Body of pancreas (tissue), 4 donors: ENCODE measurements at places on chromosomes 2 and 18.

- no peak for DNase-seq
These were observed 60.5 kb downstream of the KLHL29 start for GRCh38 chr2:23445450-23445868.

GRCh38 chr18:79988071-79988450 lies 302 bp downstream of the TXNL4A start:
- peak; percentile 69 for DNase-seq

DNA sequence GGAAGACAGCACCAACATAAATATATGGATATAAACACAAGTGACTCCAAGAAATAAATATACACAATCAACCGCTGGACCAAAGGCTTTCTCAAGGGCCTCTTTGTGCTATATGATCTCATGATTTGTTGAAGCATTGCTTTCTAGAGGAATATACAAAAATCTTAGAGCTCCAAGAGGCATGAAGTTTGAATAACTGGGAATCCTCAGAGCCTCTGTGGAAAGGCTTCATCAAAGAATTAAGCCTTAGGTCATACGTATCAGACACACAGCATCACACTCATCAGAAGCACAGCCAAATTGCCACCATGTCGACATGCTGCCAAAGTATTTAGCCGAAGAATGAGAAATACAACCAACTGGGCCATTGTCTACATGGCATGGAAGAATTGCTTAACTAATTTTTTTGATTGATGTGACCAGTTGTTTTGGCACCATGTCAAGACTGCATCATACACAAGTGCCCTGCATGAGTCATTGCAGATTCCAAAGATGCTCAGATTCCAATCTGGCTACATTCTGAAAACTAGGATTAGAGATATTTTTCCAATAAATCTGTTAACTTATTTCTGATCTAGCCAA lies 860.6 kb upstream of the ZEB2 start:
- no peak for DNase-seq

GRCh38 chr2:217398860-217399259 lies 539.0 kb upstream of the TNP1 start:
- no peak for DNase-seq

- no peak for DNase-seq
These were observed 524.7 kb upstream of the CNTNAP5 start for GRCh38 chr2:123500346-123500745.

GRCh38 chr2:143786026-143786765 lies 657.0 kb downstream of the ARHGAP15 start:
- no peak for DNase-seq

GRCh38 chr18:40754477-40754876 lies 1200.6 kb upstream of the PIK3C3 start:
- no peak for DNase-seq

- no peak for DNase-seq
These were observed 78.0 kb upstream of the MGAT5 start for GRCh38 chr2:134175834-134176233.

- no peak for DNase-seq
These were observed 86.6 kb downstream of the ACOXL start for GRCh38 chr2:110818767-110819481.

- no peak for DNase-seq
These were observed 8.4 kb upstream of the C2orf72 start for GRCh38 chr2:231028889-231029288.

DNA sequence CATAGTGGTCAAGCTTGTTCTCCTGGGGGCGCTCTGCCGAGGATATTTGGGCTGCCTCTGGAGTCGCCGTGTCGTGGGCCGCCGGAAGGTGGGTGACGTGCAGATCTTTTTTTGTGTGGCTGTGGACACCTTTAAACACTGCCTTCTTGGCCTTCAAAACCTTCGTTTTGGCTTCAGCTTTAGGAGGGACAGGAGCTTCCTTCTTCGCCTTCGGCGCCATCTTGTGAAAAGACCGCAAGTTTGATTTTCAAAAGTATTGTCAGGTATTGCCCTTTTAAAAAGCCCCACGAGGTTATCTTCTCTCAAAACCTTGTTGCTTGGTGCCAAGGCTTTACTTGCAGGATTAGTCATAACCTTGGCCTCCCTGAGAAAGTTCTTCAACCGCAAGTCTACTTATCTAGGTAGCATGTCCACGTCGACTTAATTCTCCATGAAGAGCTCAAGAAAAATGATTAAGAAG lies 20.8 kb downstream of the LAMA3 start:
- no peak for DNase-seq

GRCh38 chr2:202072226-202072625 lies 829 bp upstream of the KIAA2012 start:
- DNase-seq: no peak

GRCh38 chr2:187310701-187311100 lies 137.4 kb downstream of the CALCRL start:
- DNase-seq: no peak

GRCh38 chr18:3037423-3037915 lies 24.5 kb upstream of the LPIN2 start:
- peak; percentile 39 for DNase-seq

DNA sequence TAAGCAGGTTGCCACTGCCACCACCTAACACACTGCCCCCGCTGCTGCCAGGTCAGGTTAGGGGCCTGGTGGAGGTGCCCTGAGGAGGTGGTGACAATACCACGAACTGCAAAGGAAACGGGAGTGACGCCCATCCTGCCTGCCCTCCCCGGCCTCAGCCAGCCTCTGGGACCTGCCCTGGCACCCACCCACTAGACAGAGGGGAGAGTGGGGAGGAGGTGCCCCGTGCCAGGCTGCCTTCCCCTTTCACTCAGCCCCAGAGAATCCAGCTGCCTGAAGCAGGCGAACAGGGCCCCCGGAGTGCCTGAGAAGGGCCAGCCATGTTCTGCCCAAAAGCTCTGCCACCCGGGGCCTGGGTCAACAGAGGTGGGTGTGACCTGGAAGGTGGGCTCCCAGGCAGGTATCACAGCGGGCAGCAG lies 44.5 kb upstream of the FOSL2 start:
- no peak for DNase-seq

GRCh38 chr2:62698653-62699052 lies 6.9 kb upstream of the EHBP1 start:
- no peak for DNase-seq

- DNase-seq: no peak
These were observed 19.0 kb downstream of the FAM161A start for GRCh38 chr2:61834893-61835292.

GRCh38 chr18:73409242-73409641 lies 541.5 kb upstream of the NETO1 start:
- no peak for DNase-seq

DNA sequence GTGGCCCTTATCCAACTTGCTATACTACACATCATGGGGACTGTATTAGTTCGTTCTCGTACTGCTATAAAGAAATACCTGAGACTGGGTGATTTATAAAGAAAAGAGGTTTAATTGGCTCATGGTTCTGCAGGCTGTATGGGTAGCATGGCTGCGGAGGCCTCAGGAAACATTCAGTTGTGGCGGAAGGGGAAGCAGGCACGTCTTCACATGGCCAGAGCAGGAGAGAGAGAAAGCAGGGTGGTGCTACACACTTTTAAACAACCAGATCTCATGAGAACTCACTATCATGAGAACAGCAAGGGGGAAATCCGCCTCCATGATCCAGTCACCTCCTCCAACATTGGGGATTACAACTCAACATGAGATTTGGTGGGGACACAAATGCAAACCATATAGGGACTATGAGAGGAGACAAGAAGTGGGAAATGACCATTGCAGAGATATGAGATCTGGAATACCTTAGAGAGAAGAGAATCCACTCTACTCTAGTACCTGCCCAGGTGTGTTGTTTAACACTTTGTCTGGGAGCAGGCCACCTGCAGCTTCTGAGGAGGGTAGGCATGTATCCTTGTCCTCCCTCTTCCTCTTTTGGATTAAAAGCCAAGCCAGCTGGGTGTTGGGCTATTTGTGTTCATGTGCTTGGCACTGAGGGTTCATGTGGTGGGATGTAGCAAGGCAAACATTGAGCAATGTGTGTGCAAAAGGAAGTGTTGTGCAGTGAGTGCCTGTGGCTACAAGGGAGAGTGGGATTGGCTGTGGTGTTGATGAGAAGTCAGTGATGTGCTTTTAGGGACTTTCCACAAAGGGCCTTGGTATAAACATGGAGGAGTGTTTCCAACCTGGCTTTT lies 22.8 kb downstream of the TTLL4 start:
- DNase-seq: peak; percentile 78

GRCh38 chr2:85727798-85728197 lies 26.0 kb upstream of the ATOH8 start:
- DNase-seq: no peak

DNA sequence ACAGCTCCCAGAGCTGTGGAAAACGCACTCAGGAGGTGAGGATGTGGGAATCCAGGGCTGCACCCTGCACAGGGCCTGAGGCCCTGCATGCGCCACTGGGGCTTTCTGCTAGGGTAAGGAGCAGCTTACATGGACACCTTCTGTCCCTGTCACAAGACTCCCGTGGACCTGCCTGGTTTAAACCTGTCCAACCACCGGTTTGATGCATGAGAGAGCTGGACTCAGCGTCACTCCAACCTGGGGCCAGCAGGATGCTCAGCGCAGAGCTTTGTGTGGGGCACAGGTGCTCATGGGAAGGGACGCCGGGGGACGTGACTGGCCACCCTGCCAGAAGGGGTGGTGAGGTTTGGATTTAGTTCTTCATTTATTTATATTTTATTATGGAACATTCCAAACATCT lies 24.2 kb downstream of the SNORC start:
- no peak for DNase-seq

DNA sequence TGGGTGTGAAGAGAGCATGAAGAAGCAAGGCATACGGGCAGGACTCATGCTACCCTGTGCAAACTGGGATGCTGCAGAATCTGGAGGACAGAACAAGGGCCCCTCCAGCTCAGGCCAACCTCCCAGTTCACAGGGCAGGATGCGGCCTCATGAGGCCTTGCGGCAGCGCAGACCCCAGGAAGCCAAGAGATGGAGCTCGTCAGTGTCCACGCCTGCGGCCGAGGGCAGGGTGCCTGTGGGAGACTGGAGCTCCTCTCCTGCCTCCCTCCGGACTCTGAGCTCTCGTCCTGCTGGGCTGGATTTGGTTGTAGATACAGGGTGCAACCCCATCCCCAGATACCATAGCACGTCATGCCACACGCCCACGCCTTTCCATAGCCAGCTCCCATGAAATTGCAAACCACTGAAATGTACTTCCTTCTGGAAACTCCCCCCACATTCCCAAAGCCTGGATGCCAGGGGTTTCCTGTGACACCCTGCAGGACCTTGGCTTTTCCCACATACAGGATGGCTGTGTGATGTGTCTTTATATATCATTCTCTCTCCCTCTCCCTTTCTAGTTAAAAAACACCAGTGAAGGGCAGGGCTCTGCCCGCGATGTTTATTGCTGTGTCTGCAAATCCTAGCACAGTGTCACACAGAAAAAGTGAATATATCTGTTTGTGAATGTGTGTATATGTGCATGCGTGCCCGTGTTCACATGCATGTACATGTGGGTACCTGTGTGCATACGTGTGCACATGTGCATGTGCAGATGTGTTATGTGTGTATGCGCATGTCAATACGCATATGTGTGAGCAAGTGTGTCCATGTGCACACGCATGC lies 12.3 kb upstream of the SNTG2 start:
- no peak for DNase-seq

DNA sequence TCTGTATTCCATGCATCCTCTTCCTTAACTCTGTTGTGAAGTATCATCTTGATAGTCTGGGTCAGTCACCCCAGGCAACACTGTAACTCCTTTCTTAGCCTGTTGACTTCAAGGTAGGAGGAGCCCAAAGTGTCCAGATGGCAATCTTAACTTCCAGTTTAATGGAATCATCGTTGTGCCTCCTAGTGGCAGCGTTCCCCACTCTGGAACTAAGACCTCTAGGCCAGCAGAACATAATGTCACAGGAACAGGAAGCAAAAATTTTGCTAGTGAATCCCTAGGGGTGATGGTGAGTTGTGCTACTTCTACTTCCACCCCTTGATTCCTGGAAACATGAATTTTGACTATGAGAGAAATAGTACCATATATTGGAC lies 11.7 kb downstream of the SGPP2 start:
- no peak for DNase-seq
